ENCODE measurements at places on chromosomes 11 and 22.

GRCh38 chr11:114061048-114061680 is 1.7 kb downstream of the ZBTB16 start:
- DNase-seq: peak; percentile 67

DNA sequence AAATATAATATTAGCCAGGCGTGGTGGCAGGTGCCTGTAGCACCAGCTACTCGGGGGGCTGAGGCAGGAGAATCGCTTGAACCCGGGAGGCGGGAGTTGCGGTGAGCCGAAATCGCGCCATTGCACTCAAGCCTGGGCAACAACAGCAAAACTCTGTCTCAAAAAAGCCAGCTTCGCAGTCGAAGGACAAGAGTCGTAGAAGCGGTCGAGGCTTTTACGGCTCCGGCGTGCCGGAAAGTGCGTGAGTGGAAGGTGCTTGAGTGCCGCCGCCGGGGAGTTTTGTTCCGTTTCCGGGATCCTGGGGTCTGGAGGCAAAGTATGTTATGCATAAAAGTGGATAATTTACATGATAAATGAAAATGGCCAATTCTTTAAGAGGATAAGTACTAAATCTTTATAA is 43.6 kb downstream of the SYN3 start:
- no peak for DNase-seq

GRCh38 chr11:68542617-68543016 is 82.1 kb downstream of the PPP6R3 start:
- no peak for DNase-seq

DNA sequence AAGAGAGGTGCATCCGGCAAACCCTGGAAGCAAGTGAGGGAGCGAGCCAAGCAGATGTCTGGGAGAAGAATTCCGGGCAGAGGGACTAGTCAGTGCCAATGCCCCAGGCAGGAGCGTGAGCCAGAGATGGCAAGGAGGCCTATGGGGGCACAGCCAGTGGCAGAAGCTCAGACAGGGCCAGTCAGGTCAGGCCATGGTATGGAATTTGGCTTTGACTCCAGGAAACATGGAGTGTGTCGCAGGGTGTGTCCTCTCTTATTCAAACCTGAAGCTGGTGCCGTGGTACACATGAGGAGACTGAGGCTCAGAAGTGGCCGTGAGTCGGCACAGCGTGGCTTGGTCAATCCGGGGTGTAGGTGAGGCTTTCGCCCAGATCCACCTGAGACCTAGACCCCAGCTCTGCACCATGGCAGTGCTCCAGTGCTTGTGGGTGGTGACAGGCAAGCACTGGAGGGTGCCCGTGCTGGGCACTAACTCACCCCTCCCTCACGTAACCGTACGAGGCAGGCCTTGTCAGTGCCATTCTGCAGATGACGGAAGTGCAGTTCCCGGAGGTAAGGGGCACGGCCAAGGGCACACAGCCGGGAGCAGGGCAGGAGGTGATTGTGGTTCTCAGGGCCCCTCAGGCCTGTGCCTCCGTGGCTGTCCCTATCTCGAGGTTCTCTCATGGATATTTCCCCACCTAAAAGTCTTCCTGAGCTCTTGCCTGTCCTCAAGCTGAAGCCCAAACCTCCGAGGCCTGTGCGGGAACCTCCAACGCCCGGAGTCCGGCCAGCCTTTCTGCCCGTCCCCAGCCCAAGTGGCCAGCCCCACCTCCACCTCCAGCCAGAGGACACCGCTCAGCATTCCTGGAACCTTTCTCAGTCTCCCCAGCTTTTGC is 10.6 kb upstream of the SPI1 start:
- DNase-seq: no peak

- no peak for DNase-seq
Observed at GRCh38 chr11:8754241-8754640, 71.6 kb downstream of the RPL27A start.
